Uterine smooth muscle cell (primary cell): ENCODE measurements at places on chromosomes 3 and 15. TPM values are rescaled to one million over a fixed set of nuclear protein-coding genes. Genes with fewer than 3 reads are reported as not detected.

The TMEM62 gene
- 17.2 and 26.3 TPM in 2 replicates for total RNA-seq

The DUOXA2 gene
- total RNA-seq, result not detected in 2 replicates

The ZNF502 gene
- total RNA-seq, result 4.7 and 5.8 TPM in 2 replicates

The NR2E3 gene
- total RNA-seq, result 0.22 and 0.25 TPM in 2 replicates

The SLC9C1 gene
- total RNA-seq, result 0.12 and 0.22 TPM in 2 replicates

The MESP2 gene
- total RNA-seq, result 0.55 and 0.75 TPM in 2 replicates

The CSTA gene
- total RNA-seq, result 0.11 and 1.1 TPM in 2 replicates

The SPSB4 gene
- not detected in 2 replicates for total RNA-seq

The EIF4E3 gene
- 1.2 and 2.2 TPM in 2 replicates for total RNA-seq

The C3orf70 gene
- total RNA-seq, result 0.75 and 1.4 TPM in 2 replicates

The MGLL gene
- total RNA-seq, result 25.1 and 38.6 TPM in 2 replicates

The GP9 gene
- total RNA-seq, result not detected in 2 replicates

The KLHL40 gene
- total RNA-seq, result not detected in 2 replicates

The TTC21A gene
- 3.1 and 3.6 TPM in 2 replicates for total RNA-seq

The C3orf80 gene
- 1.7 and 4.9 TPM in 2 replicates for total RNA-seq

The CLEC3B gene
- total RNA-seq, result 0.25 TPM in 1 of 2 replicates, not detected in the other

The SEMA6D gene
- 4.2 and 4.5 TPM in 2 replicates for total RNA-seq

The UQCC5 gene
- 1.8 and 12.6 TPM in 2 replicates for total RNA-seq

The RASGRF1 gene
- under 0.01 and 0.37 TPM in 2 replicates for total RNA-seq

The TAGLN3 gene
- 9.2 and 29.5 TPM in 2 replicates for total RNA-seq

The EFCC1 gene
- not detected in 2 replicates for total RNA-seq

The SMARCC1 gene
- total RNA-seq, result 31.4 and 33.7 TPM in 2 replicates

The ALPK3 gene
- total RNA-seq, result 0.11 and 0.25 TPM in 2 replicates

The RAD51 gene
- total RNA-seq, result 4.9 and 11.0 TPM in 2 replicates

The CXCR6 gene
- under 0.01 TPM in 1 of 2 replicates, not detected in the other for total RNA-seq

The EPHB1 gene
- total RNA-seq, result 0.12 and 0.77 TPM in 2 replicates

The TM4SF4 gene
- not detected in 2 replicates for total RNA-seq

The OR5K2 gene
- total RNA-seq, result not detected in 2 replicates

The KBTBD13 gene
- not detected in 2 replicates for total RNA-seq

The TNNC1 gene
- 0.33 TPM in 1 of 2 replicates, not detected in the other for total RNA-seq

The C3orf49 gene
- total RNA-seq, result not detected in 2 replicates

The ESYT3 gene
- total RNA-seq, result 4.5 and 6.5 TPM in 2 replicates

The CHDH gene
- total RNA-seq, result 0.44 and 0.62 TPM in 2 replicates

The DOCK3 gene
- under 0.01 and 0.12 TPM in 2 replicates for total RNA-seq

The TSPAN3 gene
- total RNA-seq, result 177 and 182 TPM in 2 replicates

The SLC4A7 gene
- total RNA-seq, result 99.3 and 181 TPM in 2 replicates

The USP19 gene
- total RNA-seq, result 56.4 and 61.4 TPM in 2 replicates

The KIAA1143 gene
- total RNA-seq, result 17.4 and 19.5 TPM in 2 replicates

The SEMA3G gene
- total RNA-seq, result under 0.01 TPM in 2 replicates

The RCCD1 gene
- total RNA-seq, result 18.3 and 19.1 TPM in 2 replicates

The MRAS gene
- total RNA-seq, result 39.2 and 73.6 TPM in 2 replicates

The CIB2 gene
- total RNA-seq, result 1.2 and 3.6 TPM in 2 replicates

The QRICH1 gene
- total RNA-seq, result 60.5 and 87.7 TPM in 2 replicates

The PDZRN3 gene
- total RNA-seq, result 22.8 and 27.7 TPM in 2 replicates

The DISP2 gene
- under 0.01 and 0.12 TPM in 2 replicates for total RNA-seq

The LEKR1 gene
- 0.37 and 1.3 TPM in 2 replicates for total RNA-seq

The CTNNB1 gene
- total RNA-seq, result 806 and 975 TPM in 2 replicates
